ENCODE measurements at places on chromosomes 4 and X. TPM values are rescaled to one million over a fixed set of nuclear protein-coding genes. Genes with fewer than 3 reads are reported as not detected.
A peak's percentile ranks its signal among the peaks of the same experiment; 100 is the strongest.

DNA sequence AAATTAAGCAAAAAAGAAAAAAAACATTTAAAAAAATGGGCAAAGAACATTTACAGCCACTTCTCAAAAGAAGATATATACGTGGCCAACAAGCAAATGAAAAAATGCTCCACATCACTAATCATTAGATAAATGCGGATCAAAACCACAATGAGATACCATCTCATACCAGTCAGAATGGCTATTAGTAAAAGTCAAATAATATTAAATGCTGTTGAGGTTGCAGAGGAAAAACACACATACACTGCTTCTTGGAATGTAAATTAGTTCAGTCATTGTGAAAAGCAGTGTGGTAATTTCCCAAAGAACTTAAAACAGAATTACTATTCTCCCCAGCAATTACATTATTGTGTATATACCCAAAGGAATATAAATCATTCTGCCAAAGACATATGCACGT lies 1189.0 kb downstream of the PCDH18 start:
- no peak for DNase-seq

GRCh38 chr4:121939690-121940089 lies 12.2 kb downstream of the TRPC3 start:
- no peak for DNase-seq

The TAF7L gene
- total RNA-seq = not detected

GRCh38 chr4:142960126-142960525 lies 114.0 kb upstream of the INPP4B start:
- DNase-seq = no peak

DNA sequence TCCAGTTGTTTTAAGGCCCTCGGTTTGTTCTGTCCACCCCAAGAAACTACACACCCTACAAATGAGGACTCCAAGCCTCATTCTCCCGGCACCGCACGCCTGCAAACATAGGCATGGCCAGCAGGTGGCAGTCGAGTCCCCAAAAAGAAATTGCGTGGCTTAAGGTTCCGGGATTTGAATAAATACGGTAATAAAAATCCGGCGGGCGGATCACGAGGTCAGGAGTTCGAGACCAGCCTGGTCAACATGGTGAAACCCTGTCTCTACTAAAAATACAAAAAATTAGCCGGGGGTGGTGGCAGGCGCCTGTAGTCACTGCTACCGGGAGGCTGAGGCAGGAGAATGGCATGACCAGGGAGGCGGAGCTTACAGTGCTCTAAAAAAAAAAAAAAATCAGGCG lies 21.8 kb upstream of the CSF2RA start:
- DNase-seq = peak; percentile 37

The GPR50 gene
- not detected for total RNA-seq

The GPR78 gene
- not detected for total RNA-seq

GRCh38 chr4:80202741-80203553 lies 5.6 kb downstream of the PRDM8 start:
- peak; percentile 40 for DNase-seq
